ENCODE measurements at places on chromosomes 5 and 9.

DNA sequence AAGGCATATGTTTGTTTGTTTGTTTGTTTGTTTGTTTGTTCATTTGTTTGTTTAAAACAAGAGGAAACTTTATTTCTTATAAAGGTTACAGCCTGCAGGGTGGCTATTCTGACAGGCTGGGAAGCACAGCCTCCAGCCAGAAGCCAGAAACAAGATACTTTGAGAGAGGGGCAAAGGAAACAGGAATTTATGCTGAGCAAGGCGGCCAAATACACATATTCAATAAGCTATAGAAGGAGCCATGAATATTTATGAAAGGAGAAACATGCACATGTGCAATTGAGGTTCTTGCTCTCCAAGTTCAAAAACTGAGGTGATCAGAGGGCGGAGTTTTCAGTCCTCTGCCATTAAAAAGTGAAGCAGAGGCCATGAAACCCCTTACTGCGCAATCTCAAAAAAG lies 19.6 kb downstream of the KLHL3 start:
- no peak for DNase-seq

DNA sequence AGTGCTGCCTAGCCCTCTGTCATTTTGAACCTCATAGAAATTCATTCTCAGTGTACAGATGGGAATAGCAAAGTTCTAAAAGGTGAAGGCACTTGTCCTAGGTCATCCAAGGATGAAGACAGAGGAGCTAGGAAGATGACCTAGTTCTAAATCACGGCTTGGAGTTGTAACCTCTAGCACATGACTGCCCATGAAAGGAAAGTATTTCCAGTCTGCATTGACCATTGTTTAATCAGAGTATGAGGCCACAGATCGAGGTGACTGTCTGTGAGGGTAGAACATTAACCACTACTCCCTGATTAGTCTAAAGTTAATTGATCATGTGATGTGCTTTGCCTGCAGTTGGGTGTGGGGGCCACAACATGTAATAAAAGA lies 674 bp upstream of the TNFSF15 start:
- DNase-seq, result no peak

DNA sequence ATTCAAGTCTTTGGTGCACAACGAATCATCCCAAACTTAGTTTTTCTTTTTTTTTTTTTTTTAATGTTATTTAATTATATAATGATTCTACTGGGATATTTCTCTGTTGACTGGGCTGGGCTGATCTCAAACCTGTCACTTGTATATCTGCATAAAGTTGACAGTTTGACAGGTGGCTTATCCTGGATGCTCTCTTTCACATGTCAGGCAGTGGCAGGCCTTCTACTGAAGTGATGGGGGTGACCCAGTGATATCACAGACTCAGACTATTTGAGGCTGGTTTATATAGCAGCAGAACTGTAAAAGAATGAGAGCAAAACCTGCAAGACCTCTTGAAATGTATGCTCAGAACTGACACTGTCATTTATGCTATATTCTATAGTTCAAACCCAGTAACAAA lies 1813.5 kb upstream of the CDH6 start:
- no peak for DNase-seq

DNA sequence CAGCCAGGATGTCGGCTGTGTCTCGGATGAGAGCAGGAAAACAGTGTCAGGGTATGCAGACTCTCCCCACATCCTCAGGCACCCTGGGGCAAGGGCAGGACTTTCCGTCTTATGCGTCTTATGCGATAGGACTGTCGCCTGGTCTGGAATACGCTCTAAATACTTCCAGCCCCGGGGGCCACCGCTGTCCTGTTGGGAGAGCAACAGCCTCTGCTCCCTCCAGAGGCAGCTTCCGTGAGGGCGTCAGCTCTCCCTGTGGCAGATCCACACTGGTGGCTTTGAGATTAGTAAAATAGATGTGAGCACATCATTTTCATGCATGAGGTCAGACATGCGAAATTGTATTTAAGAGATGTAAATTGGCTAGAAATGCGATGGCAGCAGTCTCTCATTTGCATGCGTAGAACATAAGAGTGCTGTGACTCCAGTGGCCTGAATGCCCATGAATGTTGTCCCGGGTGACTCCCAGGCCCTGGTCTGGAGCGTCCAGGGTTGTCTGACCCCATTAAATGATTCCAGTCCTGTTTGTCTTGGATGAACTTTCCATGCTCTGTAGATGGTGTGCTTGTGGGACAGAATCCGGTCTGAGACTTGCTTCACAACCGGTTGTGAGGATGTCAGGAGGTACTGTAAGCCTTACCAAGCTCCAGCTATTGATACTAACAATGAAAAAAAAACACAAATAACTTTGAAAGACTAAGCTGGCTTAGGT lies 228.2 kb downstream of the SYK start:
- DNase-seq, result no peak

DNA sequence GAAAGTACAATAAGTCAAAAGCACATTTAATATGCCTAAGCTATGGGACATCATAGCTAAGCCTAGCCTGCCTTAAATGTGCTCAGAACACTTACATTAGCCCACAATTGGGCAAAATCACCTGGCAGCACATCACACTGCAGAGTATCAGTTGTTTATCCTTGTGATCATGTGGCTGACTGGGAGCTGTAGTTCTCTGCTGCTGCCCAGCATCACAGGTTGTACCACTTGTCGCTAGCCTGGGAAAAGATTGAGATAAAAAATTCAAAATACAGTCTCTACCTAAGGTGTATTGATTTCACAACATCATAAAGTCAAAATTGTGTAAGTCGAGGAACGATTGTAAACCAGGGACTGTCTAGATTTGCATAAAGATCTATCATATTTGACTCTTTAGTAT lies 58.6 kb downstream of the CAMK4 start:
- no peak for DNase-seq

GRCh38 chr5:43232943-43233833 lies 41.2 kb downstream of the NIM1K start:
- DNase-seq, result no peak

- no peak for DNase-seq
These were observed 599.8 kb downstream of the EBF1 start for GRCh38 chr5:158499892-158500418.

GRCh38 chr9:4663956-4664355 lies 1.9 kb downstream of the PLPP6 start:
- no peak for DNase-seq

DNA sequence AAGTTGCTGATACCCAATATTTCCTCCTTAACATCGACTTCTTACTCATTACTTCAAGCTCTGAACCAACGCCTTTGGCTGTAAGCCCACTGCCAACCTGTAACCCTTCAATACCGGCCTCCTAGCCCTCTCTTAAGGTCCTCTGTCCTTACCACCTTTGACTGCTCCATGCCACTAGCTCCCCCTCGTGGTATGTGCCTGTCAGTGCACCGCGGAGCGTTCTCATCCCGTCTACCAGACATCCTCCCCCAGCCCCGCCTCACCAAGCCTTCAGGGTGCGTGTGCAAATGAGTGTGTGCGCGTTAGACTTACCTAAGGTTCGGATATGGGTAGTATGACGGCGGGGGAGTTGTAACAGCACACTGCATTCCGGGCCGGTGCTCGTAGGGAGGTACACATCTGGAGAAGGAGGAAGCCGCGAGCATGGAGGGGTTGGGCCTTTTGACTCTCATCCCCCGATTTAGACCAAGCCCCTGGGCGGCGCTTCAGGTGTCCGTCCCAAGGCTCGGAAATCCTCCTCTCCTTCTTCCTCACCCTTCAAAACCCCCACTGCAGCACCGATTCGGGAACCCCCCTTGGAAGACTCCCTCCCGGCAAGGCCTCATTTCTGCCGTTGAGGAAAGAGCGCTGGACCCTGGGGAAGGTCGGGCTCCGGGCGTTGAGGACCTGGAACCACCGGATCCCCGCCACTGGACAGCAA lies 2.8 kb upstream of the MYORG start:
- peak; percentile 74 for DNase-seq
